ENCODE measurements at places on chromosomes 2 and 18.
A peak's percentile ranks its signal among the peaks of the same experiment; 100 is the strongest.

DNA sequence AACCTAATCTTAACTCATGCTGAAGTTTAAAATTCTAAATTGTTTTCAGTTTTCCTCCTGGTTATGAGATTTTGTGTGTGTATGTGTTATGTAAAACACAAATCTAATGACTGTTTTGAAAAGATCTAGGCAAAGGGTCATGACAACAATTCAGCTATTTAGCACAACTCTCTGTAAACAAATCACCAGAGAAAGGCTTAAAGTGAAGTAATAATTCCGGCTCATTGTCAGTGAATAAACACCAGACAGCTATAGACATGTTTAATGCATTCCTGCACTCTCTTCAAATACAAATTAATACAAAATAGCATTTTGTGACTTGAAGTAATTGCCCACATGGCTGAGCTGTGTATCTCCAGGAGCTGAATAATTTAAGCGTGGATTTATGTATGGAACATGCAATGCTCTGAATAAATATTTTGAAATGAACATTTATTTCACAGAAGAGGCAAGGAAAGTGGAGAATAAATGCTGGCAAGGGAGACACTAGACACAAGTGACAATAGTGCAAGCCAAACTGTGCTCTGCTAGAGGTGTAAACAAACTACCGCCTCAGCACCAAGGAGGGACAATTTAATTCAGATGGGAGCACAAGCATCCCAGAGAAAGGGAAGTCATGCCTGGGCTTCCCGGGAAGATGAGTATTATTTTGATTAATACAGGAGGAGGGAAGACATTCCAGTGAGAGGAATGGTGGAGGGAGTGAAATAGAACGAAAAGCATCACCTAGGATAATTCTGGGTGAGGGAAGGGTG, 133.6 kb upstream of the XPO1 start:
- H3K27ac ChIP-seq, result no peak overlapping the region
- DNase-seq, result no peak
- no peaks in the 10 kb centered on the region for H3K36me3 ChIP-seq
- no peaks in the 10 kb centered on the region for H3K4me1 ChIP-seq

GRCh38 chr2:136359121-136359965, 241.4 kb upstream of the CXCR4 start:
- H3K4me3 ChIP-seq, result no peak overlapping the region
- no peak for DNase-seq
- H3K36me3 ChIP-seq, result no peaks in the 10 kb centered on the region
- H3K27ac ChIP-seq, result no peak overlapping the region

GRCh38 chr18:56166914-56167313, 471.5 kb downstream of the TXNL1 start:
- no peaks in the 10 kb centered on the region for H3K36me3 ChIP-seq
- H3K27me3 ChIP-seq, result no peaks in the 10 kb centered on the region
- DNase-seq, result no peak
- H3K27ac ChIP-seq, result no peak overlapping the region
- H3K4me3 ChIP-seq, result no peak overlapping the region

GRCh38 chr2:234998404-234999211, 46.8 kb downstream of the SH3BP4 start:
- peak; percentile 94 for DNase-seq
- no peak overlapping the region for H3K4me3 ChIP-seq
- peaks cover 59% of the 10 kb centered on the region for H3K4me1 ChIP-seq
- H3K36me3 ChIP-seq, result peaks cover 5% of the 10 kb centered on the region
- H3K27me3 ChIP-seq, result no peaks in the 10 kb centered on the region
- no peak overlapping the region for H3K27ac ChIP-seq

DNA sequence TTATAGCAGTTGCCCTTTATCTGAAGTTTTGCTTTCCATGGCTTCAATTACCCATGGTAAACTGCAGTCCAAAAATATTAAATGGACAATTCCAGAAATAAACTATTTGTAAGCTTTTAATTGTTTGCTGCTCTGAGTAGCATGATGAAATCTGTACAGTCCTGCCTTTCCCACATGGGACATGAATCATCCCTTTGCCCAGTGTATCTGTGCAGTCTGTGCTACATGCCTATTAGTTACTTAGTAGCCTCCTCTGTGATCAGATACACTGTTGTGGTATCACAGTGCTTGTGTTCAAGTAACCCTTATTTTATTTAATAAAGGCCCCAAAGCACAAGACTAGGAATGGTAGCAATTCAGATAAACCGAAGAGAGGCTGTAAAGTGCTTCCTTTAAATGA, 810.6 kb upstream of the PIK3C3 start:
- DNase-seq, result no peak
- no peaks in the 10 kb centered on the region for H3K4me1 ChIP-seq
- H3K4me3 ChIP-seq, result no peak overlapping the region
- no peak overlapping the region for H3K27ac ChIP-seq
- no peaks in the 10 kb centered on the region for H3K36me3 ChIP-seq

DNA sequence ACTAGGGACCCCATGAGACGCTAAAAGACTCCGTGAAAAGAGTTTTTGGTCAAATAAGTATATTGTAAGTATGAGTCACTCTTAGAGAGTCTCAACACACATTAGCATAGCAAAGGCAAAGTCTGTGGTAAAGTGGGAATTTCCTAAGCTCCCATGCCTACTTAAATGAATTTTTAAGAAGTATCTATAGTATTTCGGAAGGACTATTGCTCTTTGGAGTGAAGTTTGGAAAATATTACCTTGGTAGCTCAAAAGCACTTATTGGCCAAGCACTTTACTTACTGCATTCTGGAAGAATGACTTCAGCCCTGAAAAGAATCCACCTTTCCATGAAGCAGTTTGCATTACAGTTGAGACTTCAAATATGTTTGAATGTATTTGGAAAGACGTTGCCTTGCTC, 57.1 kb downstream of the CAVIN2 start:
- no peaks in the 10 kb centered on the region for H3K27me3 ChIP-seq
- DNase-seq, result peak; percentile 38
- H3K4me3 ChIP-seq, result no peak overlapping the region
- no peak overlapping the region for H3K27ac ChIP-seq
- no peaks in the 10 kb centered on the region for H3K4me1 ChIP-seq

- no peak for DNase-seq
- H3K36me3 ChIP-seq, result no peaks in the 10 kb centered on the region
- H3K27ac ChIP-seq, result no peak within 1 kb of the TSS
- peaks cover 12% of the 10 kb centered on the region for H3K4me1 ChIP-seq
These were observed at the start of gene ANTXR1 for GRCh38 chr2:69013142-69013839. Gene ANTXR1 (plus strand): TSS chr2:69013179. CDS start chr2:69013500, 321 bp downstream.

DNA sequence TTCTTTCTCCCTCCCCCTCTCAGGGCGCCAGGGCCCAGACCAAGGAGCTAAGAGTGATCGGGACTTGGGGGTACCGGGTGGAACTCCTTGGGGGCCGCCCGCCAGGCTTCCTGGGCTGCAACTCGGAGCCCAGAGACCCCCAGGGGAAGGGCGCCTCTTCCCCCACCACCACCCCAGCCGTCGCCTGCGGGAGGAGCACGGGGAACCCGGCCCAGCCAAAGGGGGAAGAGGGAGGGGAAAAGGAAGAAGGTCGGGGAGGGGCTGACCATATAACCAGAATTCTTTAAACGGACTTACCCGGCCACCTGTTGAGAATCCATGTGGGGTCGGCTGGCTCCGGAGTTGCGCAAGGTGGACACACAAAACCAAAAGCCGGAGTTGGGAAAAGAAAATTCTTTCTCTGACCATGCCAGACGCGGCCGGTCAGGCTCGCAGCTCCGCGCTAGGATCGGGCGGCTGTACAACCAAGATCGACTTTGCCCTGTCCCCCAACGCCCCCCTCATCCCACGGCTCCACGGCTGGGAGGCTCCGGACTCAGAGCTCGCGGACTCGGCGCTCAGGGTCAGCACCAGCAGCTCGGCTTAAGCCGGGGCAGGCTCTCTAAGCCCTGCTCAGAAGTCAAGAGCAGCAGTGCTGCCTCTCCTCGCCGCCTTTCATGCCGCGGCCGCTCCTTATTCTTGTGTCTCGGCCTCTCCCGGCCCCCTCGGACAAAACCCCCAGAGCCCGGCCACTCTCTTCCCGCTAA, 6.3 kb upstream of the SIX3 start:
- H3K4me1 ChIP-seq, result peaks cover 8% of the 10 kb centered on the region
- no peaks in the 10 kb centered on the region for H3K36me3 ChIP-seq
- H3K27ac ChIP-seq, result no peak overlapping the region
- no peak for DNase-seq
- no peak overlapping the region for H3K4me3 ChIP-seq

GRCh38 chr2:215364157-215365155, 52.6 kb downstream of the ATIC start:
- no peak overlapping the region for H3K27ac ChIP-seq
- H3K27me3 ChIP-seq, result no peaks in the 10 kb centered on the region
- DNase-seq, result peak; percentile 60
- H3K36me3 ChIP-seq, result peaks cover 30% of the 10 kb centered on the region

- H3K4me1 ChIP-seq, result peaks cover 7% of the 10 kb centered on the region
- H3K4me3 ChIP-seq, result no peak overlapping the region
- no peak overlapping the region for H3K27ac ChIP-seq
- H3K27me3 ChIP-seq, result no peaks in the 10 kb centered on the region
These were observed 3.7 kb downstream of the ODC1 start for GRCh38 chr2:10444463-10444862.

DNA sequence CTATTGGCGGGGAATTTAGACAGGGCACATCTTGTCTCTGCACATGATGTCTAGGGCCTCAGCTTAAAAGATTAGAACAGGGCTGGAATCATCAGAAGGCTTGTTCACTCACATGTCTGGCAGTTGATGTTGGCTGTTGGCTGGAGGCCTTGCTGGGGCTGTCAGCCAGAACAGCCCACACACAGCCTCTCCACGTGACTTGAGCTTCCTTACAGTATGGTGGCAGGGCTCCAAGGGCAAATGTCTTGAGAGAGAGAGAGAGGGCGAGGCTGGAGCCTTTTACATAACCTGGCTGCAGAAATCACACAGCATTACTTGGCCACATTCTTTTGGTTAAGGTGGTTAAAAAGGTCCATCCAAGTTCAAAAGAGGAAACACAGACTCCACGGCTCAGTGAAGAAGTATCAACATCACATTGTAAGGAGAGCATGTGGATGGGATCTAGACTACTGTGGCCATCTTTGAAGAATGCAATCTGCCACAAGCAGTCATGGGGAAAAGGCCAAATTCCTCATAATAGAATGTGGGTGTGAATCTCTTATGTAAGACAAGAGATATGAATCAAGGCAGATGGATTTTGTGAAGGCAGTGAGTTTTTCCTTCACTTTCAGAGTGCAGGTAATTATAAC, 30.4 kb downstream of the SRSF7 start:
- no peak overlapping the region for H3K27ac ChIP-seq
- H3K36me3 ChIP-seq, result no peaks in the 10 kb centered on the region
- no peaks in the 10 kb centered on the region for H3K27me3 ChIP-seq
- no peak overlapping the region for H3K4me3 ChIP-seq

GRCh38 chr2:240556553-240557100, 1.2 kb downstream of the ANKMY1 start:
- no peaks in the 10 kb centered on the region for H3K27me3 ChIP-seq
- DNase-seq, result peak; percentile 44
- H3K4me1 ChIP-seq, result no peaks in the 10 kb centered on the region
- H3K36me3 ChIP-seq, result peaks cover 8% of the 10 kb centered on the region

GRCh38 chr2:40658941-40659340, 207.1 kb upstream of the SLC8A1 start:
- H3K27ac ChIP-seq, result no peak overlapping the region
- H3K4me1 ChIP-seq, result no peaks in the 10 kb centered on the region
- H3K36me3 ChIP-seq, result no peaks in the 10 kb centered on the region
- no peak for DNase-seq
- H3K4me3 ChIP-seq, result no peak overlapping the region

- H3K27ac ChIP-seq, result no peak overlapping the region
- no peaks in the 10 kb centered on the region for H3K4me1 ChIP-seq
- no peak for DNase-seq
- H3K36me3 ChIP-seq, result no peaks in the 10 kb centered on the region
- no peak overlapping the region for H3K4me3 ChIP-seq
These were observed 11.6 kb downstream of the ADCY3 start for GRCh38 chr2:24908461-24908901.

GRCh38 chr2:124887466-124887865, 862.4 kb downstream of the CNTNAP5 start:
- no peaks in the 10 kb centered on the region for H3K27me3 ChIP-seq
- H3K36me3 ChIP-seq, result no peaks in the 10 kb centered on the region
- no peak for DNase-seq
- H3K27ac ChIP-seq, result no peak overlapping the region
- no peak overlapping the region for H3K4me3 ChIP-seq

DNA sequence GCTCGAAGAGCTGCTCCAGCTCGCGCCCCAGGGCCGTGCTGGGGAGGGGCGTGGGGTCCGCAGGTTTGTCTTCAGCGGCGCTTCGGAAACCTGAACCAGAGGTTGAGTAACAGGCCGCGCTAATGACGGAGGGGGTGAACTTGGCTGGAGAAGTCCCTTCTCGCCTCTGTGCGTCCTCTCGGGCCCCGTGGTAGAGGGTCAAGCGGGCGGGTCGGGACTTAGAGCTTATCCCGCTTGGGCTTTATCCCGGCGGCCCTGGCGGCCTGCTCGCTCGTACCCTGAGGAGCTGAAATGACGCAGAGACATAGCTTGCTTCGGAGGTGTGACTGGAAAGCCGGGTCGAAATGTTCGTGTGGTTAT, 479 bp downstream of the RNMT start:
- peak; percentile 79 for DNase-seq
- peak overlapping the region; percentile 61 for H3K27ac ChIP-seq
- peak overlapping the region; percentile 96 for H3K4me3 ChIP-seq

- H3K27me3 ChIP-seq, result no peaks in the 10 kb centered on the region
- H3K27ac ChIP-seq, result no peak overlapping the region
- peaks cover 6% of the 10 kb centered on the region for H3K4me1 ChIP-seq
These were observed 5.7 kb upstream of the TTR start for GRCh38 chr18:31585991-31586390.

- H3K4me1 ChIP-seq, result no peaks in the 10 kb centered on the region
- no peak overlapping the region for H3K4me3 ChIP-seq
- no peaks in the 10 kb centered on the region for H3K36me3 ChIP-seq
- DNase-seq, result no peak
- no peaks in the 10 kb centered on the region for H3K27me3 ChIP-seq
These were observed 36.6 kb upstream of the GATA6 start for GRCh38 chr18:22132763-22133162.

GRCh38 chr2:49219741-49220140, 65.4 kb upstream of the FSHR start:
- H3K27me3 ChIP-seq, result no peaks in the 10 kb centered on the region
- H3K4me1 ChIP-seq, result no peaks in the 10 kb centered on the region
- H3K4me3 ChIP-seq, result no peak overlapping the region
- DNase-seq, result no peak
- H3K27ac ChIP-seq, result no peak overlapping the region

- peaks cover 13% of the 10 kb centered on the region for H3K4me1 ChIP-seq
- DNase-seq, result peak; percentile 86
- no peak overlapping the region for H3K4me3 ChIP-seq
- peaks cover 4% of the 10 kb centered on the region for H3K36me3 ChIP-seq
- no peak overlapping the region for H3K27ac ChIP-seq
These were observed 107.4 kb downstream of the NCK2 start for GRCh38 chr2:105852066-105852465.

DNA sequence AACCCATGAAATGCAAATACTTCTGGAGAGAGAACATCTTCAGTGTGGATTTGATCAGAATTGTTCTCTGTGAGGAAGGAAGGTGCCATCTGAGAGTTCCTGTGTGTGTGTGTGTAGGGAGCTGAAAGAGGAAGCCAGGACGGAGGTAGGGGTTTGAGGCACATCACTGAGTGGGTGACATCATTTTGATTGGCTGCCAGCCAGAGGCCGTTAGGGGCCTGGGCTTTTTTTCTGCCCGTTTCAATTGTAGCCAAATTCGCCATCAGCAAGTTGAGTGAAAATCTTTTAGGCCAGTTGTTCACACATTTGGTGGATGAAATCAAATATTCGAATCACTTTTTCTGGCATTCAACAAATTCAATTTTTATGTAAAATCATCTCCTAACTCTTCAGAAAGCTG, 48.9 kb downstream of the TSN start:
- no peaks in the 10 kb centered on the region for H3K4me1 ChIP-seq
- H3K27ac ChIP-seq, result no peak overlapping the region
- no peaks in the 10 kb centered on the region for H3K27me3 ChIP-seq
- no peak overlapping the region for H3K4me3 ChIP-seq
- no peak for DNase-seq

All from trophoblast cell (in vitro differentiated cells and primary cell).